ENCODE measurements at places on chromosomes 1 and 21.

DNA sequence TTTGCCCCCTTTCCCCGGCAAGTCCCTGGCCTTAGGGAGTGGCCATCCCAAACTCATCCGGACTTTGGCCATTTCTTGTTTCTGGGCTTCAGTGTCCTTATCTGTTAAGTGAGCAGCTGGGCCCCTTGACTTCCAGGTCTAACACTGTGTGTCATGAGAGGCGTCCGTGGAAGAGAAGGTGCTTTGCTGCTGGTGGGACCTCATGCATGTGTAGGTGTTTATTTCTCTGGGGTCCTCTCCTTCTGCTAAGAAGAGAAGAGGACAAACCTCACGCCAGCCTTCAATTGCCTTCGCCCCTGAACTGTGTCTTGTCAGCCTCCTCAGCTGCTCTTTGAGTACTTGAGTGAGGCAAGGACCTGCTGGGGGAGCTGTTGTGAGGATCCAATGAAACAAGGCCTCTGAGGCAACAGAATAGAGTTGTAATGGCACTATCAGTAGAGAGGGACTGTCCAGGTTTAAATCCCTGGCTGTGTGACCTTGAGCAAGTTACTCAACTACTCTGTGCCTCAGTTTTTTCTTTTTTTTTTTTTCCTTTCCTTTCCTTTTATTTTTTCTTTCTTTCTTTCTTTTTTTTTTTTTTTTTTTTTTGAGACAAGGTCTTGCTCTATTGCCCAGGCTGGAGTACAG is 72.5 kb downstream of the RUNX3 start:
- DNase-seq, result no peak

GRCh38 chr21:43975469-43976098 is 36.5 kb upstream of the TRAPPC10 start:
- no peak for DNase-seq

DNA sequence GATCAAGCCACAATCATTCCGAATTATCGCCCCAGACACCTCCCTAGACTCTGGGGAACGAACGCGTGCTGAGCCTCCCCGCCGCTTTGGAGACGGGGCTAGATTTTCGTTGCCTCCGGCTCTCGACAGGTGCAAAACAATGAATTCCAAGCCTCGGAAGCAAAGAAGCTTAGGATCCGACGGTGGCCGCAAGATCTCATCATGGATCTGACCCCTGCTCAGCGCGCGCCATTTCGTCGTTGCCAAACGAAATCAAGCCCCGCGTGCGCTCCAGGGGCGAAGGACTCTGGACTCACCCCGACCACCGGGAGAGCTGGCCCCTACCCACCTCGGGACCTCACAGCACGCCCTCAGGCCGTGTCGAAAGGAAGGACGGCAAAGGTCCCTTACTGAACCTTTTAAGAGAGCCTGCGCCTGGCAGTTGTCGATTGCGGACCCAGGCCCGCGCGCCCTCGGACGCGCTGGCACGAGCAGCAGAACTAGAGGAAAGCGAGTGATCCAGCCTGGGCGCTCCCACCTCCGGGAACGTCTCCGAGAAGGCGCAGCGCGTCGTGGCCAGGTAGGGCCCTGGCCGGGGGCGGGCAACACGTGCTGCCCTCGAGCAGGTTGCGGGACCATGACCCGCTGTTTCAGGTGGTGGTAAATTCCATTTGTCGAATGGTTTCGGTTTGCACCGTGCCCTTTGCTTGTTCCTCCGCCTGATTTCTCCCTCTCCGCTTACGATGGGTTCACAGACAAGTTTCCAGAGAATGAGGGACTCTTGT is 1.6 kb upstream of the RUNX3 start:
- DNase-seq, result no peak

- no peak for DNase-seq
Observed at GRCh38 chr1:91745640-91746373, 140.1 kb downstream of the TGFBR3 start.

DNA sequence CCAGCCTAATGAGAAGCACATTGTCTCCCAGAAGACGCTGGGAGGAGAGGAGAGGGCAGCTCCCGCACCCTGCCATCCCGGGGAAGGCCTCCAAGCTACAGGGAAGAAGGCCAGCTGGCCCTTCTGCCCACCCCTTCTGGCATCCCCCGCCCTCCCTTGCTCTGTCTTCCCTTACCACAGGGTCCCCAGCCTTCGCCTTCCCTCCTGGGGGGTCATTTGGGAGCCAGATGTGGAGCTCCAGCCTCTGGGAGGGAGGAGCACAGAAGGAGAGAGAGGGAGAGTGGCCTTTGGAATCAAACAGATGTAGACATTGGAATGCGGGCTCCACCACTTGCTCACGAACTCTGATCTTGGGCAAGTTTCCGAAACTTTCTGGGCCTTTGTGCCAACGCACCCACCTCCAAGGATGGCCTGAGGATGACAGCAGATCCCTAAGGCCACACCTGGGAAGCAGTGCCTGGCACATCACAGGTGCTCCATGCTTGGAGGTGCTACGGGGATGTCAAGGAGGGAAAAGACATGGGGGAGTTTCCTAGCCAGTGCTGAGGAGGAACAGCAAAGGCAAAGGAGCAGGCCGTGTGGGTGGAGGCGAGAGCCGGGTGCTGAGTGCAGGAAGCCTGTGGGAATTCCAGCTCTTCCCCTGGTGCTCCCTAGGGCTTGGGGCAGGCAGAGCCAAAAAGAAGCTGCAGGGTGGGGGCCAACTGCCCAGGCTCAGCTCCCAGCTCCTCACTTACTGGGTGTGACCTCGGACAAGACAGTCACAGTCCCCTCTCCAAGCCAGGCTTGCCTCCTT is 23.1 kb upstream of the RSPO1 start:
- DNase-seq, result no peak

GRCh38 chr1:102002057-102002456 is 5.3 kb upstream of the OLFM3 start:
- no peak for DNase-seq

Measured in NCI-H510A (cell line).